ENCODE measurements at places on chromosomes 16 and 17.
A peak's percentile ranks its signal among the peaks of the same experiment; 100 is the strongest.

DNA sequence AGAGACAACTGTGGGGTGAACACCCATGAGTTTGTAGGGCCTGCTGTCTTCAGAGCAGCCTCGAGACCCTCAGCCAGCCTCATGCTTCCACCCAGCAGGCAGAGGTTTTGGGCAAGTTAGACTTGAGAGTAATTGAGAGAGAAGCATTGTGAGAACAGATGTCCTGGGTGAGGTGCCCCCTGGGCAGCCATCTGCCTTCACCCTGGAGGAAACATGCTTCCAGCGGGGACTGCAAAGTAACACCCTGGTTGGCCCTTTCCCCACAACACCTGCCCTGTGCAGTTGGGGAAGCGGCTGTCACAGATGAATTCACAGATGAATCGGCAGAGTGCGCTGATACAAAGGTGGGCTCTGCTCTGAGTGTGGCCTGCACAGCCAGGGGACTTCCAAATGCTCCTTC lies 23.4 kb downstream of the ATPAF2 start:
- no peak for DNase-seq

DNA sequence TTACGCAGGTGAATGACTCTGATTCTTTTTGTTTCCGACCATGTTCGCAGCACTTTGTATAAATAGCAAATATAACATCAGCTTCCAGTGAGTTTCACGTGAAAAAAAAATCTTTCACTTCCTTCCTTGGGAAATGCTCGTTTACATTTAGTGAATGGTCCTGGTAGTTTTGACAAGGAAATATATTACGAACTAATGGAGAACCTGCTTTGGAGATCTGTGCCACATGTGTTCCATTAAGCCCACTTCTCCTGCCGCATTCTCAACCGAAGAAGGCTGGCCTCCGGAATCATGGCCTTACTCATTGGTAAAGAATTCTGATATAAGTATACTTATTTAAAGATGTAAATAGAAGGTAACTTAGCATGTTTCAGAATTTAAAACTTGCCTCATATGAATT lies 3.6 kb downstream of the CRAMP1 start:
- DNase-seq, result no peak

DNA sequence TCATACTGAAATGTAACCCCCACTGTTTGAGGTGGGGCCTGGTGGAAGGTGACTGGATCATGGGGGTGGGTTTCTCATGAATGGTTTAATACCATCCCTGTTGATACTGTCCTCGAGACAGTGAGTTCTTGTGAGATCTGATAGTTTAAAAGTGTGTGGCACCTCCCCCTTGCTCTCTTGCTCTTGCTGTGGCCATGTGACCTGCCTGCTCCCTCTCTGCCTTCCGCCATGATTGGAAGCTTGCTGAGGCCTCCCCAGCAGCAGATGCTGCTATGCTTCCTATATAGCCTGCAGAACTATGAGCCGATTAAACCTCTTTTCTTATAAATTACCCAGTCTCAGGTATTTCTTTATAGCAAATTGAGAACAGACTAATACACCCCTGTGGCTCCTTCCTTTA lies 40.6 kb downstream of the STAT3 start:
- DNase-seq, result no peak

DNA sequence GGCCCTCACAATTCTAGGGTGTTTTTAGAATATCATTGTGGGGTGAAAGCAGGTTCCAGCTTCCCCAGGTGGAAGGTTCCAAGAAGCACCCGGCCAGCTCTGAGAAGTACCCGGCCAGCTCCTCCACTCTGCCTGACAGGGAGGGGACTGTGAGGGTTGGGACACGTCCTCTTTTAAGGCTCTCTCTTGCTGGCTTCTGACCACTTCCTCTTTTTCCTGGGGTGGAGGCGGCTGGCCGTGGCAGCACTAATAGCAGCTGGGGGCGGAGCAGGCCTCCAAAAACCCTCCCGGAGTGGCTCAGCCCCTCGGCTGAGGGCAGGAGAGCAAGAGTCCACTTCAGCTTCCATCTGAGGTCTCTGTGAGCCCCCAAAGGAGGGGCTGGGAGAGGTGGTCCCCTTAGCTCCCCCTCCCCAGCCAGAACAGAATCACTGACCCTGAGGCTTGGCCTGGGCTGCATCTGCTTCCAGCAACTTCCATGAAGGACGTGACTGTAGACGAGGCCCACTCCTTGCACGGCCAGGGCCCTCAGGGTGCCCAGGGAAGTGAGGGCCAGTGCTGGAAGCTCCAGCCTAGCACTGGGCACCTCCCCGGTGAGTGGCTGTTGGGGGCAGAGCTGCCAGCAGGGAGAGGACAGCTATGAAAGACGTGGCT lies 26.7 kb upstream of the PLCG2 start:
- no peak for DNase-seq

DNA sequence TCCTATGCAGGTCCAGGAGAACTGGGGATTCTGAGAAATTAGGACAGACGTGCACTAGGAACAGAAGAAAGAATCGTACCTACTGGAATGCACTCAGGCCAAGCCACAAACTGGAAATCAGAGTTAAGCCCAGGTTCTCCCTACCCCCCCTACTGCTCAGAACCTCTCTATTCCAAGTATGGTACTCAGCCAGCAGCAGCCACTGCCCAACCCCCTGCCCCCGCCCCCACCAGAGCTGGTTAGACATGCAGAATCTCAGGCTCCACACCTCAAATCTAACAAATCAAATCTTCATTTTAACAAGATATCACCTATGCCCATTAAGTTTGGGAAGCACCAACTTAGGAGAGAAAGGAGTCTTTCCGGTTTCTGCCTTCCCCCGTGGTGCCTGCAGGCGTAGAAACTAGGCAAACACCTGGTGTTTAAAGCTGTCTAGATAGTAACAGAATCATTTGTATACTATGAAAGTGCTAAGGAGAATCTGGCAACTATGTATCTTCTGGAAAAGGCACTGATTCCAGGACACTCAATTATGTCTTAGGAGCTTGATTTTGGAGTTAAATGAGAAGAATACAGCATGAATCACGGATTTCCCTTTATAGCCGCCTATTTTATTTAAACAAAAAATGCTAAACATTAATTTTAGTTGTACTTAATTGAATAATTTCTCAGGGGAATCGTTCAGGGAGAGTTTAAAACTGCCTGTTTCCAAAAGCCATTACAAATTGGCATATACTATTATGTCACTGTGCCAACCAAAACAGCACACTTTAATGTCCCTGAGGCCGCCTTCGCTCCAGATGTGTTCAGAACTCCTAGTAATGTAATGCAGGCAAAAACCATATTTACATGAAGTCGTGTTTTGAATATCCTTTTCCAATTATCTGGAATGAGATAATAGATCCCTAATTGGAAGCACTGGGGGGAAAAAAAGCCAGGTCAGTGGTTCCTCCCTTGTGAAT lies 166.5 kb downstream of the STX8 start:
- DNase-seq, result no peak

DNA sequence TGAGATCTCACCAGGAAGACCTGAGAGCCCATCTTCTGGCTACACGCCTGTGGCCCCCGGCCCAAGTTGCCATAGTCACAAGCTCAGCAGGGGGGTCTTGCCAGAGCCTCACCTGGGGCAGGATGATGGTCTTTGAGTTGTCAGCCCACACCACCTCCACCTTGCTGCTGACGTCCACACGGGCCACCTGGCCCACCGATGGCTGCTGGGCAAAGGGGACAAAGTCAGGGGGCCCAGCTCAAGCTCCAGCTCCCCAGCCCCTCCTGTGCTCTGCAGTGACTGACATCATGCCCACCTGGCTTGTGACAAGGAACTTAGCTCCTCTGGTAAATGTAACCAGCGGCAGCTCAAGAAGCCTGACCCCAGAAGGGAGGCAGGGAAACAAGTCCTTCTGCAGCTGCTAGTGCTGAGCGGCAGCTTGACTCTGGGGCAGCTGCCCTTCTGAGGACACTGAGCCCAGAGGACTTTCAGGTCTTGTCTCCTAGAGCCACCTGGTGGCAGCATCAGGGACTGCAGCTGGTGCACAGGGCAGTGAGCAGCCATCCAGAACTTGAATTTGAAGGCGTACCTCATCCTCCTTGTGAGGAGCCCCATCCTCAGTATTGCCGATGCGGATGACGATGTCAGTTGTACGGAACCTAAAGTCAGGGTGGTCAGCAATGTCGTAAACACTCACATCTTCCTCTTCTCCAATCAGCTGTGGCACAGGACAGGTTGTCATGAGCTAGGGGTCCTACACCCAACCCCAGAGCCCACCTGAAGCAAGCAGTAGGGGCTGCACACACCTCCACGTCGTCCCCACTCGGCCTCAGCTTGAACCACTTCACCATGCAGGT lies 13.5 kb downstream of the SPHK1 start:
- DNase-seq, result peak; percentile 85

DNA sequence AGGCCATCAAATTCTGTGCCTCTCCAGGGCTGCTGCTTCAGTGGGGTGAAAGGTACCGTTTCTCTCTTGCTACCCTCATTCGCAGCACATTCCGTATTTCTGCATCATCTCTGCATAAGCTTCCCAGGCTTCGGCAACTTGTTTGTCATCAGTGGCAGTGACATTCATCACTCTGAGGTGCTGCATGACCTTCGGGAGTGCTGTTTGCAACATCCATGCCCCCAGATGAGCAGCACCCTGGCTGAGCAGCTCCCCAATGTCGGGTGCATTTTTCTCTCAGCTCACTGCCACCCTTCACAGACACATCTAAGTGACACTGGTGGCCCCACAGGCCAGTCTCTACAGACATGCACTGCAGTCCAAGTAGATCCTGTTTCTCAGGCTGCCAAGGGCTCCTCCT lies 3.8 kb downstream of the CREBBP start:
- DNase-seq, result no peak

DNA sequence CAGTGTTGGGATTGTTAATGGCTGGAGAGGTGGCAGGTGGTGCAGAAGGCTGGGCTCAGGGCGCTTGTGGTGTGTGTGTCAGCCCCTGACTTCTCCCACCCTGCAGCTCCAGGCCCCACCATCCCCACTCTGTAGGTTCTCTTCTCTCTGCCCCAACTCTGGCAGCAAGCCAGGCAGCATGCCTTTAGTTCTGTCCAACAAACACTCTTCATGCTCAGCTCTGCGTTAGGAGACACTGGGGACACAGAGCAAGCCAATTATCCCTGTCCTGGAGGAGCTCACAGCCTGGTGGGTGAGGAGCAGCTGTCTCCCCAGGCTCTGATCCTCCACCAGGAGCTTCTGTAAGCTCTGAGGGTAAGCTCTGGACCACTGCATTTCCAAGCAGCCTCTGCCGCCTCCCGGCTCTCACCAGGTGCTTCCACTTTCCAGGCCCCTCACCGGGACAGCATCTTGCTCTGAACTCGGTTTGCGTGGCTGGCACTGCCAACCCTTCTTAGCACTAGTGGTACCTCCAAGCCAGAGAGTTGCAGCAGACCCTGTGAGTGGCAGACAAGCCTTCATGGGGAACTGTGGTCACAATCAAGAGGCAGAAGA lies 34.3 kb upstream of the WSCD1 start:
- no peak for DNase-seq

- no peak for DNase-seq
Observed at GRCh38 chr16:23650674-23651416, 9.6 kb downstream of the DCTN5 start.

GRCh38 chr16:89002851-89003830 lies 26.1 kb upstream of the CBFA2T3 start:
- DNase-seq, result no peak

DNA sequence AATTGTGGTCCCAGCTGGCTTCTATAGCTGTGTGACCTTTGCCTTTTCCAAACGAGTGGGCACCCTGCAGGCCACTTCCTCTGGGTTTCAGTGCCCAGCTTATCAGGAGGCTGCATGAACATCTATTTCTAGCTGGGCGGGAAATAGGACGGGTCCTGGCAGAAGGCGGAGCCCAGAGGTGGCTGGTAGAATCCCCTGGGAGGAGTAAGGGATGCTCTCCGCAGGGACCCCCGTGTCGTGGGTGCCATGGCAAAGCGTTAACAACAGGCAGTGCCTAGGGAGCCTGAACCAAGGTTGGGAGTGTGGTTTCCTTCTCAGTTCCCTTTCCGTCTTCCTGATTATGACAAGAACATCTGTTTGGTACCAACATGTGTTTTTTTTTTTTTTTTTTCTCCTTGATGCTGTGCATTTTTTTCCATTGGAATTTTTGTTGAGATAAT lies 58.2 kb downstream of the PLCG2 start:
- no peak for DNase-seq

DNA sequence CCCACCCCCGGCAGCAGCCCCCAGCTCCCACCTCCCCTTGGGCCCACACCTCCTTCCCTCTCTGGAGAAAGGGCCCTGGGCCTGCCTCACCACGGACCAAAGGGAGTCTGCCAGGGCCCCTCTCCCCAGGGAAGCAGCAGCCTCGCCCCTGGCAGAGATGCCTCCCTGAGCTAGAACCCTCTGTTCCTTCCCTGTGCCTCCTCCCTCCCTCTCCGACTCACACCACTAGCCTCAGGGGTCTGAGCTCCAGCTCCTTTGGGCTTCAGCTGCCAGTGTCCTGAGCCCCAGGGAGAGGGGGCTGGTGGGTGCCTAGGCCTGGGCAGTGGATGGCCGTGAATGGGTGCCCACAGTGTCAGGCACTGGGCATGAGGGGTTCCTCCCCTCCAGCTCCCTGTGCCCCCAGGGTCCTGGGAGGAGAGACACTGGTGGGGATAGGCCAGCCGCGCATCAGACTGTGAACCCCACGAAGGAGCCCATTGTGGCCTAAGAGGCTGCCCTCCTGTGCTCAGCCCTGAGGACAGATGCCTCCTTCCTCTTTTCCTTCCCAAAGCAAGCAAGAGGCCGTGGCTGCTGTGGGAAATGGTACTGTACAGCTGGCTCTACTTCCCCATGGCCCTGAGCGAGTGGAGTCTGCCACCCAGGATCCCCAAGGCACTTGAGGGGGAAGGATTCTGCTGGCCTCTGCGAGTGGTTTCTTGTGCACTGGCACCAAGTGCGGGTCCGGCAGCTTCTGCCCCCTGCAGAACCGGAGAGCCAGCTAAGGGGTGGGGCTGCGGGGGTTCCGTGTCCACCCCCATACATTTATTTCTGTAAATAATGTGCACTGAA lies 20.7 kb downstream of the MMP15 start:
- no peak for DNase-seq

DNA sequence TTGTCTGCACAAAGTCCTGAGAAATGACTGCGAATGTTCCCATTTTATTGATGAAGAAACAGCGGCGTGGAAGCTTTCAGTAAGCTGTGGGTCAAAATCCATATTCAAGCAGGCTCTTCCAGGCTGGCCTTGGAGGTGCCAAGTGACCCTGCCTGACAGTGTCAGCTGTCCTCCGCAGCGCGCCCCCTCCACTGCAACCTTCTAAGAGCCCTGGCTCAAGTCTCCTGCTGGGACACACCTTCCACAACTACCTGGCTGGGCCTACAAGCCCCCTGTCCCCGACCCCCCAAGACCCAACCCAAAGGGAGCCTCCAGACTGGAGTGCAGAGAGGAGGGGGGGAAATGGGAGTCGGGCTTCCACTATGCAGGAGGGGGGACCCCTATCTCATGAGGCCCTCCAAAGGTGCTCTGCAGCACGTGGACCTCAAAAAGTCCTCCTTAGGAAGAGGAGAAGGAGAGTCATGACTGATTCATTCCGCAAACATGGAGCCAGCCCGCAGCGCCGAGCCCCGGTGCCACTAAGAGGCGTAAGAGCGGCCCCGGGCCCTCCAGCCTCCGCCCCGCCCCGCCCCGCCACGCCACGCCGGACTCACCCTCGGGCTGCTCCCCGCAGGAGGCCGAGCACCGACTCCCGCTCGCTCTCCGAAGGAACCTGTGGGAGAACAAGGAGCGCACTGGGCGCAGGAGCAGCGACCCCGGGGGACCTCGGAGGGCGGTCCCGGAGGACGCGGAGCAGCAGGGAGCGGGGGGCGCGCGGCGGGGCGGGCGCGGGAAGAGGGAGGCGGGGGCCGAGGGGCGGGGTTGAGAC lies 574 bp downstream of the MPP3 start:
- peak; percentile 12 for DNase-seq

Data from stimulated activated CD4-positive, alpha-beta T cell treated with anti-CD3 and anti-CD28 coated beads, Interleukin-12 subunit alpha, Interleukin-12 subunit beta, amount 100 ng/mL, for 4 hours (primary cell).